ENCODE measurements at places on chromosomes 2 and 18.

GRCh38 chr2:226037526-226037925 is 638.0 kb downstream of the NYAP2 start:
- DNase-seq: no peak

DNA sequence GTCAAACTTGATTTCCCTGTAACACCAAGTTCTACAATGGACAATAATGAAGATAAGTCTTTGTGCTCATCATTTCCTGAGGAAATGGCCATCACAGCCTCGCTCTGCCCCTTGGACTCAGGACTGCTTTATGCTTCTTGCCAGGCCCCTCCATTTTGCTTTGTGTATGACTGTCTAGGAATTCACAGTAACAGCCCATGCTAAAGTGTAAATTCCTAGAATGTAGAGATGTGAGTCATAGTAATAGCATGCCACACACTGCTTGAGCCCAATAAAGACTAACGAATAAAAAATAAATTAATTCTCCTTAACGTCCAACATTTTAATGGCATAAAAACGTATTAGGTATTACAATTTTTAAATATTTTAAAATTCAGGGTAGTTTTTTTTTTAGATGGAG is 226.5 kb downstream of the PID1 start:
- peak; percentile 8 for DNase-seq

DNA sequence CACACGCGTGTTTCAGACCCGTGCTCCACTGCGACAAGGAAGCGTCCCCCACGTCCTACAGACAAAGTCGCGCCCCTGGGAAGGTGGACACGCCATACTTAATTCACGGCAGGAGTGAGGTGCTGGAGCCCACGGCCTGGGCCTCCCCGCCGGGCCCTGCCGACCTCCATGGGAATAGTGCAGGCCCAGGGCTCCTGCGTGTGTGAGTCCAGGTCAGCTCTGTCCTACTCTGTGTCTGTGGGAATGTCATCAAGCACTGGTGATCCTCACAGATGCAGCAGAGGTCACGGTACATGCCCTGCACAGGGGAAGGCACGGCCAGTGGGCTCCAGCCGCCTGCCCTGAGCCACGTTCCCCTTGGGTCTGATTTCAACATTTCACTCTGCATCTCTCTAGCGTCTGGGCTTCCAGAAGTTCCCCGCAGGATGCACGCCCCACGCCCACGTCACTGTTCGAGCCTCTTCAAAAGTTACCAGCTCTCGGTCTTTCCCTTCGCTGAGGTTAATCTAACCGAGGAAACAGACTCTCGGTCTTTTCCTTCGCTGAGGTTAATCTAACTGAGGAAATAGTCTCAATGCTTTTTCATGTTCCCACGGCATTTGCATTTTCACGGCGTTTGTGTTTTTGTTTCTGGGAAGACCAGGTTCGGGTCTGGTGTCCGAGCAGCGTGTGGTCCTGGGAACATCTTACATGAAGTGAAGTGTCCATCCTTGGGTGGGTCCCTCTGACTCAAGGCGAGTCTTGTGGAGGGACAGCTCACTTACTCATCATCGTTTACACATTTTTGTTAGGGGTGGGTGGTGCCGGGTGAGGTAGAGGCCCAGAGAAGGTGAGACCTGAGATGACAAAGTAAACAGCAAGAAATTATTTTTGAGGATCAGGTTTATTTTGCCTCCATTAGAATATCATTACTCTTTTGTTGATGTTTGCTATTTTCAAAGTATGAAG is 157.3 kb upstream of the ALKAL2 start:
- DNase-seq: no peak

DNA sequence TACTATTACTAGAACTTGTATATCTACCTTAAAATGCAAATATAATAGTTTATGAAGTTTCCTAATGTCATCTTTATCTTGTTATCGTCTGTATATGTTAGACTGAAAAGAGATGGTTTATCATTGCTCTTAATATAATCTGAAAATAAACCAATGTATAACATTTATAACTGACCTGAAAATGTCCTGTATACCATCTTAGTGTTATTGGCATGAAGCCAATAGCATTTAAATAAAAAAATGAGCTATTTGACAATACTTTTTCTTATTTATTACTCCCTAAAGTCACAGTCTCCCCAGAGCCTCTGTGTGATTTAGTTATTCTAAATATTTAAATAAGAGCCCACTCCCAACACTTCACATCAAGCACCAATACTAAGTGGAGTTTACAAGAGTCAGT is 1.8 kb downstream of the VWC2L start:
- no peak for DNase-seq

- DNase-seq: no peak
Measured at GRCh38 chr2:135874777-135875365, 1.4 kb downstream of the MCM6 start.

- peak; percentile 65 for DNase-seq
Measured at GRCh38 chr2:236180831-236181453, 12.8 kb upstream of the GBX2 start.

DNA sequence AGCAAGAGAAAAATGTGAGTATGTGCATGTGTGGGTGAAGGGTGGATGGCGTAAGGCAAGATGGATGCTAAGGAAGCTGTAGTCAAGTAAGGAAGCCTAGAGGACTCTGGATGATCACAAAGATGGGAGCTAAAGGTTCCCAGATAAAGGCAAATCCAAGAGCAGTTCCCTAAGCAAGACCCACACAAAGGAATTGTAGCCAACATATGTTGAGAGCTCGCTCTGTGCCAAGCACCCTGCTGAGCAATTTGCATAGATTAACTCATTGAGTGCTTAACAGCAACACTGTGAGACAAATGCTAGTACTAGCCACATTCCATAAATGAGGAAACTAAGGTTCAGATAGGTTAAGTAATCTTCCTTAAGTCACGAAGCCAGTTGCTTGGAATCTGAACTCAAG is 132.6 kb downstream of the C1D start:
- DNase-seq: no peak

GRCh38 chr18:3440341-3440740 is 9.6 kb upstream of the TGIF1 start:
- no peak for DNase-seq

DNA sequence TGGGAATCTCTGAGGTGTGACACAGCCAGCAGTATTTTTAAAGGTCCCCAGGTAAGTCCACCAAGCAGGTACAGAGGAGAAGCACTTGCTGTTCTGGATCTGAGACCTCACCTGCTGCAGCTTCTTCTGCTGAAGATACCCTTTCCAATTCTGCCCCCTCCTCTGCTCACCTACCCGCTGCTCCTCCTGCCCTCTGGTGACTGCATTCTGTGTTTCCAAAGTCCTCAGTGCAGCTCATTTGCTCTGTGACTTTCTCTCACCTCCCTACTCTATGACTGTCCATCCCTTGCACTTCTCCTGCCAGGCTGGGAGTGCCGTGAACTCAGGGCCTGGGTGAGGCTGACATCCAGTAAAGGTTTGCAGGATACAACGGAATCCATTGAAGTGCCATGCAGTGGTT is 205.2 kb upstream of the LYPD1 start:
- DNase-seq: no peak

DNA sequence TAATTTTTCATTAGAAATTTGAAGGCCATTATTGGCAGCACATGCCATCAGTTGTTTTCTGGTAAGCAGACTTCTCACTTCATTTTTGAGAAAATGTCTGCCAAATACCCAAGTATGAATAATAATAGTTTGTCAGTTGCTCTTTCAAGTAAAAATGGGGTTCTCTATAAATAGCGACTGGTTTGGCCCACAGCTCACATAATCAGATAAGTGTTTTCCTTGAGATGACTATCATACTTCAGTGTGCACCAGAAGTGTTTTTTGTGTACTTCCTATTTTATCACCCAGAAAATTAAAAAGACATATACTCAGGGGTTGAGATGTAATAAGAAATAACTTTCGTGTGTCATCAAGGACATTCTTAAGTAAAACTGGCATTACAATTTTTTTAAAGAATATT is 147.1 kb downstream of the PHLPP1 start:
- DNase-seq: no peak

DNA sequence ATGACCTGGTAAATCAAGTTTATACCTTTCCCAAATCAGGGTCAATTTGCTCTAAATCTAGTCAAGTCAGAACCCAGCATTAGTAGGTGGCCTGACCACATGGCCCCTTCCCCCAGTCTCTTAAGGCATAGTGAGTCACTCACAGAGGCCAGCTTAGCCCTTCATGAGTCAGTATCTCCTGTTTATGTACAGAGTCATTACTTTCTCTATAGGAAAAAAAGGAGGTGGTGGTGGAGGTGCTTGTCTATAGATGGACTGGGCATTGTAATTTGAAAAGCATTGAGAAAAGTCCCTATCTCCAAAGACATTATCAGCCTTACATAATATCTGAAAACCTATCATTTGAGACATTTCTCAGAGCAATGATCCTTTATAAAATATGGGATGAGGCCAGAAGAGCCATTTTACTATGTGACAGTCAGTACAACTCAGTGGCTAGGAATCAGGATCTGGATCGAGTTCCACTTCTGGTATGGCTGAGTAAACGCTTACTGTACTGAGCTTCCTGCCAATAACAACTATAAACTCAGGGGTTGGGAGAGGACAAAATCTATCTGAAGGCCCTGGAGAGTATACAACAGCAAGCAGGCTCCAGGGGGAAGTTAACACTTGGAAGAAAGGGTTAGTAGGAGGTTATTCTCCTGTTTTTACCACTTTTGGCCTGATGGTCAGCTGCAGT is 22.5 kb upstream of the SIGLEC15 start:
- peak; percentile 100 for DNase-seq

- DNase-seq: no peak
Measured at GRCh38 chr18:3405713-3406112, 44.3 kb upstream of the TGIF1 start.

DNA sequence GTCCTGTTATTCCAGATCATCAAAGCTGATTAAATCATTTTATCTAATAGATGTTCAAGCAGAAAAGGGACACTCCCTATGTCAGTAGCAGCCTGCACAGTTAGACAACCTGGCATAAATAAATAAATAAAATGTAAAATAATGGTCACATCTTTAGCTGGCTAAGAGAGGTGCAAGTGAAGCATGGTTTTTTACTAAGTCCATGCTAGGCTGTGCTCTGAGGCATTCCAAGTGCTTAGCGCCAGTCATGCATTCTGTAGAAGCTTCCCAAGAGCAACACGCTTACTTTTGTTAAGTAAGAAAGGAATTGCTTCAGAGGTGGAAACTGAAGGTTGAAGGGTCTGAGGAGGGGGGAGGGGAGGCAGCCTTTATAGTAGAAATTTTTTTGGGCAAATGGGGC is 351.2 kb downstream of the CDH2 start:
- no peak for DNase-seq

DNA sequence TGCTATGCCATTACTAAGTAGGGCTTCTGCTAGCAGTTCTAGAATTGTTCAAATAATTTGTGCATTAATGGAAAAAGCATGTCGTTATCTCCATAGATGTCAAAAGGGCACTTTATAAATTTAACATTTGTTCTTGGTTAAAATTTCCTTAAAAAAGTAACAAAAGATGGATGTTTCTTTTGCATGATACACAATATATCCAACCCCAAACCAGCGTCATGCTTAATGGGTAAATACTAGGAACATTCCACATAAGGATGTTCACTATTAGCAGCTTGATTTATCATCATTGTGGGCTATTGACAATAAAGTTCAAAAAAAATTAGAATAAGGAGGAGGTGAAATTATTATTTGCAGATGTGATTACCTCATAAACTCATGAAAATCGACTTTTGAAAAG is 79.7 kb downstream of the GREB1L start:
- no peak for DNase-seq

DNA sequence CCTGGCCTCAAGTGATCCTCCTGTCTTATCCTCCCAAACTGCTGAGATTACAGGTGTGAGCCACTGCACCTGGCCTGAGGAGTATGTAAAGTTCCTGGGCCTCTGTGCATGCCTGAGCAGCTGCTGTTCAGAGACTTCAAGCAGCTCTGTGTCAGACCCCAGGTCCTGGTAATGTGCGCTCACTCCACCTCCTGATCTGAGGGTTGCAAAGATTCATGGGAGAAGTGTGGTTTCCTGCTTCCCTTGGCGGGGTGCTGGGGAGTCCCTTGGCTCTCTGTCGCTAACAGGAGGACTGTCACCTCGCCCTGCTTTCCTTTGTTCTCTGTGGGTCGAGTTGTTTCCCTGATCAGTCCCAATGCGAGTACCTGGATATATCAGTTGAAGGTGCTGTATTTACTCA is 8.6 kb upstream of the IL36A start:
- no peak for DNase-seq

DNA sequence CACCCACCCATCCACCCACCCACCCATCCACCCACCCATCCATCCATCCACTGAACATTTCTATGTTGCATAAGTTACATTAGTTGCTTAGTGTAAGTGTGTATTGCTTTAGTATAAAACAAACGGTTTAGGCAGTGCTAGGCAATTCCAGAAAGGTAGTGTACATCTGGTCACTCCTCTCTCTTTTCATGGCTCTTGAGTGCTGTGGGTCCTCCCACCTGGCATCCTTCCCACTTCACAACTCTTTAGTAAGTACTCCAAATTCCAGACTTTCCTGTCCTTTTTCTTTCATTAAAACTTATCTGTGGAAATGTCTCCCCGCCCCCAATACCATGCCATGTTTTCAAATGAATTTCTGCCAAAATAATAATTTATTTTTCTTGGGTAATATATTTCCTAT is 122.5 kb downstream of the PLEKHM3 start:
- no peak for DNase-seq

DNA sequence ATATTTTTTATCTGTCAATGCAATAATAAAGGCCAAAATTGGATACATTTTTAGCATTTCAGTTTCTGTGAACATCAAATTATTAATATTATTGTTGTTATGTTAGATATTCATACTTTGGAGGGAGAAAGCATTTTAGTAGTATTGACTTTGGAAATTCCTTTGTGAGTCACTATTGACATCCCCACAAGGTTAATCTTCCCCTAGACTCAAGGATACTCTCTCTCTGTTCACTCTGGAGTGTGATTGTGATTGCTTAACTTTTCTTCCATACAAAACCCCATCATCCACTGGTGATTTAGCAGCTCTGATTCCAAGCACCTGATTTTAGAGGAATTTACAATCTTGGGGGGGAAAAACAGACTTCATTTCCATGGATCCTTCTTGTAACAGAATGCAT is 352.0 kb downstream of the THSD7B start:
- no peak for DNase-seq

GRCh38 chr2:190973726-190974628 is 40.0 kb downstream of the STAT1 start:
- no peak for DNase-seq

GRCh38 chr2:235264121-235264493 is 229.7 kb upstream of the AGAP1 start:
- DNase-seq: no peak

DNA sequence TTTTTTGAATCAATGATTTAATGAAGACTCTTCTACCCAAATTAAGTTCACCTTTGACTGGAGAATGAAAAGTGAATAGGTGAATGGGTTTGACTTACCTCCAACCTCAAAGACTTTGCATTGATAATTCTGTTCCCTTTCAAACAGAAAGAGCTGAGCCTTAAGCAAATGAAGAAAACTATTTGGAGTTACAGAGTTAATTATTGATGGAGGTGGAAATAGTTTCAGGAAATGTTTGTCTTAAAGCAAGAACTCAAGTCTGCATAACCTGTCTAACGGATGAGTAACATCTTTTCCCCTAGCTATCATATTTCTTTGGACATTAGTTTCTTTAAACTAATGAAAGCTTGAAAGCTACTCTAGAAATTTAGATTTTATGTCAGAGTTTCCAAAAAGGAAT is 166.5 kb downstream of the CERS6 start:
- no peak for DNase-seq
